ENCODE measurements at places on chromosomes 7 and 10.

GRCh38 chr10:15433850-15434537 lies 62.9 kb upstream of the FAM171A1 start:
- peak; percentile 45 for DNase-seq

GRCh38 chr7:149463500-149464161 lies 2.8 kb upstream of the ZNF777 start:
- DNase-seq = no peak

- no peak for DNase-seq
These were observed 156.3 kb downstream of the PTEN start for GRCh38 chr10:88019753-88020152.

DNA sequence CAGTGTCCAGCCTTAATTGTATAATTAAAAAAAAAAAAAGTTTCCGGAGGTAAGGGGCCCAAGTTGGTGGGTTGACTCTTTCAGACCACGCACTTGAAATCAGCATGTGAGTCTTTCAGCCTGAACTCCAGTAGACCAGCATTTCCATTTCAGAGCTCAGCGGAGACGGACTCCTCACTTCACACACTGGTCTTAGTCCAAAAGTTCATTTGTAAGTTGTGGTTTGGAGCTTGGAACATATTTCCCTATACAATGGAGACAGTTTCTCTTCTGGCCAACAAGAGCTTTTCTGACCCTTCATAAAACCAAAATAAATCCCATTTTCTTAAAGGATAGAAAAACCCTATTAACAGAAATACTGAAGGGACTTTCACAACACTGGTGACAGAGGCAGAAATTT lies 41.0 kb downstream of the ATXN7L1 start:
- DNase-seq = no peak

DNA sequence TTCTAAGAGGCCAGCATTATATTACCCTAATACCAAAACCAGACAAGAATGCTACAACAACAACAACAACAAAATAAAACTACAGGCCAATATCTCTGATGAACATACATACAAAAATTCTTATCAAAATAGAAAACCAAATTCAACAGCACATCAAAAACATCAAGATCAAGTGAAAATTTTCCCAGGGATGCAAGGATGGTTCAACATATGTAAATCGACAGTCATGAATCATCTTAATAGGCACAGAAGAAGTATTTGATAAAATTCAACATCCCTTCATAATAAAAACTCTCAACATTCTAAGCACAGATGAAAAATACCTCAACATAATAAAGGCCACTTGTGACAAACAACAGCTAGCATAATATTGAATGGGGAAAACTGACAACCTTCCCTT lies 75.3 kb downstream of the JMJD1C start:
- DNase-seq = no peak

DNA sequence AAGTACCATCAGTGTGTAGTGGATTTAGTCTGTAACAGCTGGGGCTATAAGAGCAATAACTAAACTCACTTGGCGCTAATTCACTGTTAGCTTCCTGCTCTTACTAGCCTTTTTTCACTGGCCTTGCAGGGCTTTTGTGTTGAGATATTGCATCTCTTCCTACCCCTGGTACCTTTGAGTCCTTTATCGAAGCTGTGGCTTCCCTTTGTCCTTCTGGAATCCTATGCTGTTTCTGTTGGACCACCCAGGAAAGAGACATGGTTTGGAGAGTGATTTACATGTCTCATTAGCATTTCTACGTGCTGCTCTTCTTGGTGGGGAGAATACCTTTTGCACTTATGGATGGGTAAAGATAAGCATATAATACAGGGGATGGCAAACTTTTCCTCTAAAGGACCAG lies 103.8 kb downstream of the MLLT10 start:
- DNase-seq = no peak

Data from stimulated activated naive CD8-positive, alpha-beta T cell treated with anti-CD3 and anti-CD28 coated beads, Interleukin-15, amount 100 ng/mL, for 72 hours (primary cell).